ENCODE measurements at places on chromosomes 1 and 21. TPM values are rescaled to one million over a fixed set of nuclear protein-coding genes. Genes with fewer than 3 reads are reported as not detected.

DNA sequence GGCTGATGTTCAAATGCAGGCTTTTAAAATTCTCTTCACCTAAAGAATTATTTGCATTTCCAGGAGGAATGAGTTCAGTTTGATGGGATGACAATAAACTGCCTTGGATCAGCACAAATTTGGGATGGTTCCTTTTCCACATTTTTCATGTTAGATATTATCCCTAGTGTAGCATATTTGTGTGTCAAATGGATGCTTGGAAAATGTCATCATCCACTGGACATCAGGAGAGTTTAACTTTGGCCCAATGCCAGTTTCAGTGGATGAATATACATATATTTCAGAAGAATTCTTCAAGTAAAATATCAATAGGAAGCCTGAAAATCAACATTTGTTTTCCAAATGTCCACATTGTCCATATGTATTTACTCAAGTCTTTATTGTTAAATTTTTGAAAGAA, 116.5 kb upstream of the COL24A1 start:
- DNase-seq: no peak

CAMK1G gene
- 0.16 TPM for total RNA-seq

DNA sequence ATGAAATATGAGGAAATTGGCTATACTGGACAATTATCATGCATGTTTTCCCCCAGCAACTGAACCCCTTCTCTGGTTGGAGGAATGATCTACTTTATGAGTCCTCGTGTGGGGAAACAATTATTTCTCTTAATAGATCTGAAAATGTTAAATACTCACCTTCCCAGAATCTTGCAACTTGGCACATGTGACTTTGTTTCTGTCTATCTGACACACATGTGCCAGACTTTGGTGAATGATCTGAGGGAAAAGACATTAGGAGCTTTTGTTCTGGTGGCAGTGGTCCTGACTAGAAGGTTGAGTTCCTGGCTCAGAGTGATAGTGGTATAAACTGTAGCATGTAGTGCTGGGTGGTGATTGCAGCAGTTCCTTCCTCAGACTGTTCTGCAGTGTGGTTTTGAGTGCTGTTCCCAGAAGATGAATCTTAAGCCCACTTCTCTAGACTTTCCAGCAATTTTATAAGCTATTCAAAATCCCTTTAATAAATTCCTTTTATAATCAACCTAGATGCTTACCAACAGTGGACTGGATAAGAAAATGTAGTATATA, 59.3 kb upstream of the B3GALNT2 start:
- DNase-seq: no peak

GRCh38 chr1:5485968-5486696, 506.1 kb downstream of the NPHP4 start:
- DNase-seq: no peak

HFM1 gene
- total RNA-seq: 4.6 TPM

DNA sequence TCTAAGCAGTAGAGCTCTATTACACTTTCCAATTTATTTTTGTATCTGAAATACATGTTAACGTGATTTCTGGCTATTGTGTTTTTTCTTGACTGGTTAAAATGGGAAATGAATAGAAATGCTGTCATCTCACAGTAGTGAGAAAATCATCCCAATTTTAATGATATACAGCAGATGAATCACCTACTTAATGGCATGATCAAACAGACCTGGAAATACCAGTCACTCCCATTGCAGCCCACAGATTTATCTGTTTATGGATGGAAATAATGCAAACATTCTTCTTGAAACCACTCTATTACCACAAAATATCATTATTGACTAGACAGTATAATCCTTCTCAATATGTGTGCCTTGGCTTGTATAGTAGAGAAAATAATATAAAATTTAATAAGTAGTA, 497.8 kb upstream of the ADAMTS5 start:
- no peak for DNase-seq

DNA sequence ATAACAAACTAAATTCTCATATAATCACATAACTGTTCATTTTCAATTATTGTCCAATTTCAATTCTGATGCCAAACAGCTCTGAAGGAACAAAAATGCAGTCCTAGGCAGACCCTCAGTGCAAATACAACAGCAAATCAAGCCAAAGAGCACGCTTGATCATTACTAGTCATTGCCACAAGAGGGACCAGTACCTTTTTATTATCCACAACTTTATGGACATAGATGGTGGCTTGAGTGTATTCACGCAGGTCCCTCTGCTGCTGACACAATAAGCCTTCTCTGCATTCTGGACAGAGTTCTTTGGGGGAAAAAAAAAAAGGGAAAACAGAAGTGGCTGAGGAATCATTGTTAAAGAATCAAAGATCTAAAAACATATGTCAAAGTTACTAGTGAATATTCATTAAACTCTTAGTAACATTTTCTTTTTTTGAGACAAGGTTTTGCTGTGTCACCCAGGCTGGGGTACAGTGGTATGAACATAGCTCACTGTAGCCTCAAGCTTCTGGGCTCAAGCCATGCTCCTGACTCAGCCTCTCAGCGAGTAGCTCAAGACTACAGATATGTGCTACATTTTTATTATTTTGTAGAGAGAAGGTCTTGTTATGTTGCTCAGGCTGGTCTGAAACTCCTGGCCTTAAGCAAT, 34.3 kb upstream of the RAP1GAP start:
- no peak for DNase-seq

- DNase-seq: no peak
Measured at GRCh38 chr1:196659471-196659870, 7.6 kb downstream of the CFH start.

- no peak for DNase-seq
Measured at GRCh38 chr1:218266356-218266755, 18.7 kb upstream of the RRP15 start.

- DNase-seq: no peak
Measured at GRCh38 chr1:221716713-221717484, 25.0 kb downstream of the DUSP10 start.

HPCAL4 gene
- not detected for total RNA-seq

DNA sequence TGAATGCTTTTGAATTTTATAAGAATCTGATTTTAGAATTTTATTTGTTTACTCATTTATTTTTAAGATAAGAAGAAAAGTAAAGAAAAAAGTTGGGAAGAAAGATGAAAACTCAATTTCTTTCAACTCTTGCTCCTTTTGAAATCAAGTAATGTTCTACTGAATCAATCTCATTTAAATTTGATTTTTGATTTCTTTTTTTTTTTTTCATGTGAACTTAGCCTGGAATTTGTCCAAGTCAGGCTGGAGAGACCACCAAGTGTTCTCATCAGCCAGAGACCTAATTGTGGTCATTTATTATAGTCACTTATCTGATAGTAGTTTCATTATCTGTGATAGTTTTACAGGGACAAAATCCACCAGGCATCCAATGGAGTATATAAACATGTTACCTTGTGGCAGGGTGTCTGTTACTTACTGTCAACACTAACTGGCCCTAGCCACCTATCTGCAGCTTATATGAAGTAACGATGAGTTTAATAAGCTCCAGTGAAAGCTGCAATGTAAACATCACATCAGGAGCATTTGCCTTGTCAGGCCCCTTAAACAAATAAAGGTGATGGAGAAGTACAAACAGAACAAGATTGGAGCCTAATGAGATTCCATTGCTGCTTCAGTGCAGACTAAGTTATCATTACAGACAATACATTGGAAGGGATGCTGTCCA, 39.2 kb downstream of the HLX start:
- DNase-seq: no peak

DNA sequence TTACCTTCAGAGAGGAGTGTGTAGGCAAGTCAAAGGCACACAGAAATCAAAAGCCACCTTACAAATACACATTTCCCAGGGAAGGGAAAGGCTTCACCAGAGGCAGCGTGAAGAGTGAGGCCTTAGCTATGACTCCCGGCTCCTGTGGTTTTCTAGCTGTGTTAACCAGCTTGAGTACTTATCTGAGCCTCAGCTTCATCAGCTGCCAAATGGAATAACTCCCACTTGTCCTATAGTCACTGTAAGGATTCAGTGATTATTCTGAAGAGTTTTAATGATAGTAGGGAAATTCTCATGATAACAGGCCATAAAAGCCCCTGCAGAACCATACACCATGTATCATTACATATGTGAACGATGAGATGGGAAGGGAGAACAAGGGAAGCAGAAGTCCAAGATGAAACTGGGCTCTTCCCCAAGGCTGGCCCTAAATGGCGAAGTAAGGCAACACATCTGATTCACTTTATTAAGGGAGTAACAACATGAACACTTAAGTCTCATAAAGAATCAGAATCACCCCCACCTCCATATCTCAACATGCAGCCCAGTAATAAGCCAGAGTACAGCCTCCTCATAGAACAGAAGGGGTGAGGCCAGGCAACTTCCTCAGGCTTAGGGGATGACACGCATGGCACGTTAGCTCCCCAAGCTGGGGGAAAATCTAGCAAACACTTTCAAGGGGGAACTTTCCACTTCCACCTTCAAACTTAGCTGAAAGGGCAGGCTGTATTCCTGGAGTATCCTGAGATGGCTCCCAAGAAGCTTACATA, 63.7 kb downstream of the SLC66A1 start:
- DNase-seq: no peak

DNA sequence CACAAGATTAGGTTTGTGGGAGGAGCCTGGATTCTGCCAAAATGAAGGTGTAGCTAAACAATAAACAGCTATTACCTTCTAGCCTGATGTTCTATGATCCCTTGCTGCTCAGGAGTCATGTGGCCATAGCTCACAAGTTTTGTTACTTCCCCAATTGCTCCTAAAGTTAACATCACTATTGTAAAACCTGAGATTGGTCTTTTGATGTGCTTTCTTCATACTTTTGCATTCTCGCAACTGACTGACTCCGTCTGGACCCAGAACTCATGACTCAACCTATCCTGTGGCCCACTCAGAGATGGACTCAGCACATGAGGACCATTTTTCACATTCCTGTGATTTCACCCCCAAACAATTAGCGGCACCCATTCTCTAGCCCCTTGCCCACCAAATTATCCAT, 69.1 kb downstream of the PTGS2 start:
- DNase-seq: no peak

GRCh38 chr1:228015276-228016180, 8.7 kb downstream of the WNT3A start:
- peak; percentile 22 for DNase-seq

- no peak for DNase-seq
Measured at GRCh38 chr1:242525360-242525722, 844 bp upstream of the PLD5 start.

SH3BGR gene
- total RNA-seq: 6.3 TPM

DNASE2B gene
- not detected for total RNA-seq

LYPD8 gene
- total RNA-seq: not detected

DNA sequence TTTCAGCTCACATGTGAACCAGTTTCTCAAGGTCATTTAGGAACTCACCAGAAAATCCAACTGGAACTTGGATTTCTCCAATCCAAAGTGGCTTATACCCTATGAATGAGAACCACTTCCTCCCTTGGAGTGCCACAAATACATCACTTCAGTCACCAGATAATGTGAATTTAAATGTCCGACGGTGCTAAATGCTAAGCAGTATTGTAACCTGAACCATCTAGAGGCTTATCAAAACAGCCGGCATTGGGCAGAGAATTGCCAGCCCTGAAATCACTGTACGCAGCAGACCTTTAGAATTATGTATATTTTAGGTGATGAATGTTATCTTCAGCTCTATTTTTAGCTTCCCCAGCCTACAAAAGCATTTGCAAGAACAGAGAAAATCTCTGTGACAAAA, 76.8 kb upstream of the COX20 start:
- DNase-seq: no peak

DNA sequence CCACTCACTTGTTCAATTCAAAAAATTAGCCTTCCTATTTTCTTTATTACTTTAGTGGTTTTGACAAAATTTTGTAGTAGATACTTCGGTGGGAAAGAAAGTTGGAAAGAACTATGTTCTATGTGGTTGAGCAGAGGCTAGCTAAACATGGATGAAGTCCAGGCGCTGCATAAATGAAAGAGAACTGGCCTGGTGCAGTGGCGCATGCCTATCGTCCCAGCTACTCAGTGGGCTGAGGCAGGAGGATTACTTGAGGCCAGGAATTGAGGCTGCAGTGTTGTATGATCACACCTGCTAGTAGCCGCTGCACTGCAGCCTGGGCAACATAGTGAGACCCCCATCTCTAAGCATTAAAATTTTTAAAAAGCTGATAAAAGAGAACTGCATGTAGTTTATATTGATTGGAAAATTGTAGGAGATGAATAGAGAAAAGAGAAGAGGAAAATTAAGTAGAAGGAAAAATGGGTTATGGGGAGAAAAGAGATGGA, 21.0 kb downstream of the IFNAR1 start:
- DNase-seq: no peak

- peak; percentile 63 for DNase-seq
Measured at GRCh38 chr1:184664042-184664660, 90.5 kb downstream of the EDEM3 start.

DNA sequence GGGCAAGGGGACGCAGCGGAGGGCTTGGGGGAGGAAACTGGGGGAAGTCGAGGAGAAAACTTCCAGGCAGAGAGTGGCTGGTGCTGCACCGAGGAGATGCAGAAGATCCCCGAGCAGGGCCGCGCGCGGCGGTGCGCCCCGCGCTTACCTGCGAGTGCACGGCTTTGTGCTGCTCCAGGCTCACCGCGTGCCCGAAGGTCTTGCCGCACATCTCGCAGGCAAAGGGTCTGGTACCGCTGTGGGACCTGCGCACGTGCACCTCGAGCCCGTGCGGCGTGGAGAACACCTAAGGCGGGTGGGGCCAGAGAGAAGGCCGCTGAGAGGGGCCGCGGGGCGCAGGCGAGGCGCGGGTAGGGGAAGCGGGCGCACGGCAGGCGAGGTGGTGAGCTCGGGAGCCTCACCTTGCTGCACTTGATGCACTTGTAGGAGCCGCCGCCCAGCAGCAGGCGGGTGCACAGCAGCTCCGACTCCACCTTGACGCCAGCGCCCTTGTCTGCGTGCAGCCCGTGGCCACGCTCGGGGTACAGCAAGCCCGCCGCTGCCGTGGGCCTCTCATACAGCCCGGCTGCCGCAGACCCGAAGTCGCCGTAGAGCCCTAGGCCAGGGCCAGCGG, 6.4 kb downstream of the GFI1 start:
- no peak for DNase-seq

DNA sequence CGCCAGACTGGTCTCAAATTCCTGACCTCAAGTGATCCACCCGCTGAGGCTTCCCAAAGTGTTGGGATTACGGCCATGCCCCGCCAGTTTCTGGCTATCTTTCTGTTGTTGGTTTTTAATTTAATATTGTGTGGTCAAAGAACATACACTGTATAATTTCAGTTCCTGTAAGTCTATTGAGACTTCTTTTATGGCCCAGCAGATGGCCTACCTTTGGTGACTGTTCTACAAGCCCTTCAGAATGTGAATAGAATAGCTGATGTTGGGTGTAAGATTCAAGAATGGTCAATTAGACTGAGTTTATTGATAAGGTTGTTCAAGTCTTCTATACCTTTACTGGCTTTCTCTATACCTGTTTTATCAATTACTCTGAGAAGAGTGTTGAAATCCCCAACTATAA, 10.7 kb downstream of the HES2 start:
- DNase-seq: no peak

CACYBP gene
- total RNA-seq: 72.8 TPM

PODN gene
- total RNA-seq: 55.1 TPM

PRDM16 gene
- total RNA-seq: 3.6 TPM

DNA sequence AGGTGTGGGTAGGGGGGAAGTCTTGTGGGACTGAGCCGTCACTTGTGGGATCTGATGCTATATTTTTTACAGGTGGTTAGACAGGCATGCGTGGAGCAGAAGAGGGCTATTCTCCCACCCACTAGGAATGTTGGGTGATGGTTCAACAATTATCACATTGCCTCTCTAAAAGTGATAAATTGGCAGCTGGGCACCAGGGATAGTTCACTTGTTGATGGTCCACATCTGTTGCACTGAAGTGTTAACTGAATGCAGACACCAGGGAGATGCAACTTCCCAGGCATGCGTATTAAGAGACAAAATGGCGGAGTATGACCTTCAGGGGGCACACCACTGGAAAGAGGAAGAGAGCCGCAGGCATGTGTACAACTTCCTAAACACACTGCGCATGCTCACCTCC, 193.3 kb upstream of the TNR start:
- DNase-seq: no peak

PDE4DIP gene
- 160 TPM for total RNA-seq
